Mononuclear cell (primary cell): ENCODE measurements at places on chromosomes 11 and 22. TPM values are rescaled to one million over a fixed set of nuclear protein-coding genes. Genes with fewer than 3 reads are reported as not detected.

NPAS4 gene
- not detected for total RNA-seq

FSHB gene
- not detected for total RNA-seq

ARHGAP32 gene
- 4.9 TPM for total RNA-seq

MRGPRX3 gene
- not detected for total RNA-seq

BEST1 gene
- 2.3 TPM for total RNA-seq

MMP10 gene
- total RNA-seq = 0.31 TPM

GAS2 gene
- total RNA-seq = 1.2 TPM

SLC22A24 gene
- not detected for total RNA-seq

GALNT18 gene
- 0.21 TPM for total RNA-seq

OR51B4 gene
- total RNA-seq = not detected

MS4A3 gene
- total RNA-seq = 0.31 TPM

SLC22A8 gene
- not detected for total RNA-seq

OSM gene
- total RNA-seq = 240 TPM

ROBO4 gene
- total RNA-seq = 0.31 TPM

PPP1R14B gene
- 26.4 TPM for total RNA-seq

CSKMT gene
- 58.0 TPM for total RNA-seq

KLHDC7B gene
- 1.7 TPM for total RNA-seq

USP28 gene
- 17.0 TPM for total RNA-seq

PVALB gene
- total RNA-seq = 0.73 TPM

PLAAT4 gene
- total RNA-seq = 51.4 TPM

SOX6 gene
- 0.10 TPM for total RNA-seq

OR8K1 gene
- not detected for total RNA-seq

OR6T1 gene
- total RNA-seq = not detected

MDK gene
- total RNA-seq = 1.5 TPM

OR6A2 gene
- not detected for total RNA-seq

MYBPC3 gene
- 0.21 TPM for total RNA-seq

HTR3A gene
- total RNA-seq = 0.21 TPM

GGT5 gene
- total RNA-seq = 0.31 TPM

A4GALT gene
- total RNA-seq = 0.10 TPM

OR2AG1 gene
- not detected for total RNA-seq

AQP11 gene
- 0.10 TPM for total RNA-seq

SHANK3 gene
- under 0.01 TPM for total RNA-seq

OR8D1 gene
- under 0.01 TPM for total RNA-seq

GNG3 gene
- not detected for total RNA-seq

SLC35C1 gene
- total RNA-seq = 1.5 TPM

FJX1 gene
- not detected for total RNA-seq

NKAPD1 gene
- 20.7 TPM for total RNA-seq

FAM180B gene
- total RNA-seq = not detected

TMEM258 gene
- total RNA-seq = 32.5 TPM

CBLIF gene
- not detected for total RNA-seq
